Hematopoietic multipotent progenitor cell treated with erythropoietin and hydrocortisone succinate and interleukin-3 and kit ligand, for 15 days (in vitro differentiated cells): ENCODE measurements at places on chromosomes 16 and 17.

- no peak for DNase-seq
Observed at GRCh38 chr16:5895976-5896375, 798.4 kb upstream of the EEF2KMT start.

- no peak for DNase-seq
Observed at GRCh38 chr17:34993031-34993430, 12.7 kb downstream of the LIG3 start.

GRCh38 chr16:48246066-48246465 lies 1.3 kb downstream of the ABCC11 start:
- no peak for DNase-seq

DNA sequence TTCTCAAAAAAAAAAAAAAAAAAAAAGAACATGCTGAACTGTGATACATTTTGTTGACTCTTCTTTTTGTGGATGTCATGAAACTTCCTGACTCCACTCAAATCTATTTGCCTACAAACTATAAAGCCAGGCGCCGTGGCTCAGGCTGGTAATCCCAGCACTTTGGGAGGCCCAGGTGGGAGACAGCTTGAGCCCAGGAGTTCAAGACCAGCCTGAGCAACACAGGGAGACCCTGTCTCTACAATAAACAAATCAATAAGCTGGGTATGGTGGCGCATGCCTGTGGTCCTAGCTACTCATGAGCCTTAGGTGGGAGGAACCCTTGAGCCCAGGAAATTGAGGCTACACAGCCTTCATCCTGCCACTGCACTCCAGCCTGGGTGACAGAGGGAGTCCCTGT lies 1.5 kb upstream of the NT5C start:
- no peak for DNase-seq

DNA sequence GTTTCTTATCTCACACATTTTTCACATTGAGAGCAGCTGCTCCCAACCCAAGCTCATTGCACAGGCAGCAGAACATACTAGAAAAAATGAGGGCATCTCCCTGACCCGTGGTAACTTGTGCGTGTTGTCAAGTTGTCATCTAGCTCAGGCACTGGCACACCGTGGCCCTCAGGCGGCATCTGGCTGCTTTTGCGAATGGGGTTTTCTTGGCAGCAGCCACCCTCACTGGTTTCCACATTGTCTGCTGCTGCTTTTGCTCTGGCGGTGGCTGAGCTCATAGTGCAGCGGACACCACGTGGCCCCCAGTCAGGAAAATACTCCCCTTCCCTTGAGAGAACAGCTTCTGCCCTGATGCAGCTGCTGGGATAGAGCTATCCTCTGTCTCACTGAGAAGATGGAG lies 9.4 kb upstream of the TEDC2 start:
- no peak for DNase-seq

DNA sequence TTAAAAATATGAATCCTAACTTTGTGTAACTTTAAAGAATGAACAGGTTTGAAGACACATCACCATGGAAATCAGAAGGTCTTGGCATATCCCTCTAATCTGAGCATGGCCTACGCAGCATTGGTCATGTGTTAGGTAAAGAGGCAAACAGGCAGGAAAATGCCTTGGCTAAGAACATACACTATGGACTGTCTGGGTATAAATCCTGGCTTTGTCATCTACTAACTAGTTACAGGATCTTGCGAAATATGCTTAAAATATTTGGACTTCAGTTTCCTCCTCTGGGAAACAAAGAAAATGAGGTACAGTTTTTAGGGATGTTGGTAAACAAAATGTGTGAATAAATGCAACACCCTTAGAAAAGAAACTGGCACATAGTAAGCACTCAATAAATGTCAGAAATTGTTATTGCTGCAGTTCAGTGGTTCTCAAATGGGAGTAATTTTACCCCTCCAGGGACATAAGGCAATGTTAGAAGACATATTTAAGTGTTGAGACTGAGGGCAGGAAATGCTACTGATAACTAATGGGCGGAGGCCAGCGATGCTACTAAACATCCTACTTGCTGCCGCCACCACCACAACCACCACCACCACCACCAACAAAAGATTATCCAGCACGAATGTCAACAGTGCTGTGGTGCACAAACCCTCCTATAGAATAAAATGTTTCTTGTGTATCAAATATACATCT lies 770.8 kb upstream of the SOX9 start:
- DNase-seq: no peak

DNA sequence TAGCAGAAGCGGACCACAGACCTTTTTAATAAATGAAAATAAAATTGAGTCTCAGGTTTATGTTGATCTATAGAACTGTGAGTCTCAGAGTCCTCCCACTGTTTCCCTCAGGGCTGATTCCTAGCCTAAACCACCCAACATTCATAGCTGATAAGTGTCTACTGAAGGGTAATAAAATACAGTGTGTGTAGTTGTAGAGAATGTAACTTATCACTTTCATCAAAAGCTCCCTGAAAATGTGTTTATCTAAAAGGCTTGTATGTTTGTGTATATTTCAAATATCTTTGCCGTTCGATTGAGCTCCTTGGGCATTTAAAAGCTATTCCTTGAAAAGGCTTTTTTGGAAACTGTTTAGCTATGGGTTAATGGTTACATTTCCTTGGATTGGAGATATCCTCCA lies 740.3 kb upstream of the SOX9 start:
- DNase-seq: no peak

GRCh38 chr17:57762452-57763395 lies 17.6 kb upstream of the CCDC182 start:
- no peak for DNase-seq
